ENCODE measurements at places on chromosomes 3 and 15.

- H3K36me3 ChIP-seq, result no peaks in the 10 kb centered on the region
- DNase-seq, result no peak
Observed at GRCh38 chr15:68317281-68318007, 39.9 kb downstream of the FEM1B start.

DNA sequence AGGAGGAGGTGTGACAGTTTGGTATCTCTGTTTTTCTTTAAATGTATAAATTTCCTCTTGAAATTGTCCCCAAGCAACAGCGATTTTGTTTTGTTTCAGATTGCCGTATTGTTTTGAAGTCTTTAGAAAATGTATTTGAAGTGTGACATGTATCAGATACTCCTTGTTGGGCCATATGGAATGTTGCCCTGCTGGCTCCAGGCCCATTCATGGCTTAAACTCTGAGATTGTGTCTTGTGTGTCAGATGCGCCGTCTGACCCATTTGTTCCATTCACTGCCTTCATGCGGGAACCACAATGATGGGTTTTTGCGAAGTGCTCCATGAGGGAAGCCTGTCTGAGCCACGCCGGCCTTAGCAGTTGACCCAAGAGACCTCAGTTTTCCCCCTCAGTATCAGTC is 75.2 kb upstream of the ADAMTSL3 start:
- no peak for DNase-seq
- no peak overlapping the region for H3K4me3 ChIP-seq
- no peaks in the 10 kb centered on the region for H3K4me1 ChIP-seq
- H3K36me3 ChIP-seq, result no peaks in the 10 kb centered on the region
- no peak overlapping the region for H3K27ac ChIP-seq

GRCh38 chr3:58570851-58571250 is 6.3 kb downstream of the FAM107A start:
- no peak for DNase-seq
- peaks cover 11% of the 10 kb centered on the region for H3K36me3 ChIP-seq
- no peak overlapping the region for H3K4me3 ChIP-seq
- H3K27me3 ChIP-seq, result no peaks in the 10 kb centered on the region
- peak overlapping the region; percentile 15 for H3K27ac ChIP-seq
- H3K4me1 ChIP-seq, result peaks cover 51% of the 10 kb centered on the region

GRCh38 chr3:17730318-17730967 is 12.0 kb downstream of the TBC1D5 start:
- H3K36me3 ChIP-seq, result peaks cover 15% of the 10 kb centered on the region
- DNase-seq, result no peak
- no peak overlapping the region for H3K27ac ChIP-seq
- no peaks in the 10 kb centered on the region for H3K27me3 ChIP-seq

All from heart right ventricle (tissue), 16 donors.